Aorta (tissue), 5 donors: ENCODE measurements at places on chromosomes 13 and 19. TPM values are rescaled to one million over a fixed set of nuclear protein-coding genes. Genes with fewer than 3 reads are reported as not detected.
A peak's percentile ranks its signal among the peaks of the same experiment; 100 is the strongest.

The LIM2 gene
- not detected for total RNA-seq

The RASAL3 gene
- total RNA-seq = 6.3 TPM

The USHBP1 gene
- total RNA-seq = 4.6 TPM

The PINLYP gene
- 10.1 TPM for total RNA-seq

The YJEFN3 gene
- 3.8 TPM for total RNA-seq

The CPB2 gene
- not detected for total RNA-seq

The KLK2 gene
- total RNA-seq = not detected

The BEST2 gene
- total RNA-seq = not detected

GRCh38 chr13:76523740-76524340, 362.4 kb downstream of the KCTD12 start:
- H3K4me3 ChIP-seq = no peak overlapping the region
- H3K36me3 ChIP-seq = no peaks in the 10 kb centered on the region
- no peaks in the 10 kb centered on the region for H3K27me3 ChIP-seq
- no peak for DNase-seq
- no peak overlapping the region for H3K27ac ChIP-seq

- DNase-seq = no peak
- H3K4me1 ChIP-seq = no peaks in the 10 kb centered on the region
- no peaks in the 10 kb centered on the region for H3K36me3 ChIP-seq
- H3K27me3 ChIP-seq = peaks cover 3% of the 10 kb centered on the region
- H3K27ac ChIP-seq = no peak overlapping the region
Measured at GRCh38 chr19:47973529-47973928, 18.4 kb downstream of the BSPH1 start.

DNA sequence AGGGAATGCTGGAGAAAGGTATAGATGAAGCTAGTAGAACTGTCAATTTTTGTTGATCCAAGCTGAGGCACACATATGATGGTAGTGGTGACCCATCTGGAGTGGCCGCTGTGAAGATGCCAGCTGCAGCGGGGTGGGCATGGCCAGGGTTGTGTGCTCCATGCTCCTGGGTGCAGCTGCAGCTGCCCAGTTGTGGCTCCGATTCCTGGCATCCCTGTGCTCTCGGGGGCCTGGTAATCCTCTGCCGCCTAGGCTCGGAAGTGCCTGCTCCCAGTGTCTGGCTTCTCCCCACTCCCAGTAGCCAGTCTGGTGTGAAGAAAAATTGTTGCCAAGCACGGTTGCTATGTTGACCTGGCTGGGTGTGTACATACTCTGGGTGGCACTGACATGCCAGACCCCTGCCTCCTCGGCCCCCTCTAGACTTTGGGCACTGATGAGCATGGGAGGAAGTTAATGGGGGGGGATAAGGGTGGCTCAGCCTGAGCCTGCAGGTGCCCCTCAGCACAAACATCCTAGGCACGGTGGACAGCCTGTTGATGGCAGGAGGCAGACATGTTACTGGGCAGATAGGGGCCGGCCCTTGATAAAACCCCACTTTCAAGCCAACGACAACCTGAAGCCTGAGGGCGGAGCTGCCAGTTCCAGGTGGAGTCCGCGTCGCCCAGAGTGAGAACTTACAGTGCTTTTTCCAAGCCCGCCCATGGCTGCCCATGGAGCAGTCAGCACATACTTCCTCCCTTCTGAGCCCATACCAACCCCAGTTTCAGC, 1400.7 kb downstream of the PCDH9 start:
- H3K27me3 ChIP-seq = no peaks in the 10 kb centered on the region
- no peaks in the 10 kb centered on the region for H3K4me1 ChIP-seq
- DNase-seq = peak; percentile 61
- H3K27ac ChIP-seq = no peak overlapping the region
- no peak overlapping the region for H3K4me3 ChIP-seq
- H3K36me3 ChIP-seq = no peaks in the 10 kb centered on the region

DNA sequence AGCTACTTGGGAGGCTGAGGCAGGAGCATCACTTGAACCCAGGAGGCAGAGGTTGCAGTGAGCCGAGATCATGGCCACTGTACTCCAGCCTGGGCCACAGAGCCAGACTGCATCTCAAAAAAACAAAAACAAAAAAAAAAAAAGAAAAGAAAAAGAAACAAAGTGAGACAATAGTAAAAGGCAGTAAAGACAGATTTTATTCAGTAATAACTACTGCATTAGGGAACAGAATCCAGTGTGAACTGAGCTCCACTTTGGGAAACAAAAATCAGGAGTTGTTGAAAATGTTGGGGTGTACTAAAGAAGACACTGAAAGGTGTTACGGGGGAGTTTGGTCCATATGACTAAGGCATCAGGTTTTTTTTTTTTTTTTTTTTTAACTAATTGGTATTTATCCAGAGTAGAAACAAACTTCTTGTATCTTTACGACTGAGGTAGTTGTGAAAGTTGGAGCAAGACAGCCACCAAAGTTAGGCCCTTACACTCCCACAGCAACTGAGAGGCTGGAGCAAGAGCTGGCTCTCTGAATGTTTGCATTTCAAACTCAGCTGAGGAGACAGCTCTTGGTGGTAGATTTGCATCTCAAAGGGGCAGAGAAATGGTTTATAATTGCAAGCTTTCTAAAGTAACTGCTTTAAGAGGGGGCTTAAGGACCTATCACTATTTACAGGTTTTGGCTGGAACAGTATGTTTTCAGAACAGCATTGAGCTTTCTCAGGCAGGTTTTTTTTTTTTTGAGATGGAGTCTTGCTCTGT, 24.2 kb downstream of the ZNF607 start:
- no peaks in the 10 kb centered on the region for H3K27me3 ChIP-seq
- H3K36me3 ChIP-seq = peaks cover 4% of the 10 kb centered on the region
- DNase-seq = no peak
- no peaks in the 10 kb centered on the region for H3K4me1 ChIP-seq

DNA sequence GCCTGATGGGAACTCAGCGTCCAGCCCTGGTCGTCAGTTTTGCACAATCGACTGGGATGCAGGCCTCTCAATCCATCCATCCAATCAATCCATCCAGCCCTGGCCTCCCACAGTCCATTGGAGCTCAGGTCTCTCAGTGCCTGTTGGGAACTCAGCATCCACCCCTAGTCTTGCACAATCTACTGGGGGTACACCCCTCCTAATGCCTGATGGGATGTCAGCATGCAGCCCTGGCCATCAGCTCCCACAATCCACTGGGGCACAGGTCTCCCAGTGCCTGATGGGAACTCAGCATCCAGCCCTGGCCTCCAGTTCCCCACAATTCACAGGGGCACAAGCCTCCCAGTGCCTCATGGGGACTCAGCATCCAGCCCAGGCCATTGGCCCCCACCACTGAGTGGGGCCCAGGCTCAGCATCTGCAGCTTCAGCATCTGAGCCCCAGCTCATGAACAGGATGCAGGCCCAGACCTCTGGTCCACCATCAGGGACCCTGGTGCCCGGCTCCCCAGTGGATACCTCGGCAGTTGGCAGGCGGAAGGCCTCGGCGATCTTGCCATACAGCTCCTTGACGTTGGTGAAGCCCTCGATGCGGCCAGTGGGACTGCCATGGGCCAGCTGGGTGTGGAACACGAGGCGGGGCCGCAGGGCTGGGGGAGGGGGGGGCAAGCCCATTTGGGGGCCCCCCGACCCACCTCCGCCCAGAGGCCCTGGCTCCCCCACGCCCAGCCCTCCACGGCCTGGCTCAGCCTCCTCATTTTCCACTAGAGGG, 7.2 kb upstream of the PTGER1 start:
- H3K4me3 ChIP-seq = no peak overlapping the region
- H3K36me3 ChIP-seq = no peaks in the 10 kb centered on the region
- DNase-seq = no peak
- H3K4me1 ChIP-seq = no peaks in the 10 kb centered on the region
- no peaks in the 10 kb centered on the region for H3K27me3 ChIP-seq
- no peak overlapping the region for H3K27ac ChIP-seq

DNA sequence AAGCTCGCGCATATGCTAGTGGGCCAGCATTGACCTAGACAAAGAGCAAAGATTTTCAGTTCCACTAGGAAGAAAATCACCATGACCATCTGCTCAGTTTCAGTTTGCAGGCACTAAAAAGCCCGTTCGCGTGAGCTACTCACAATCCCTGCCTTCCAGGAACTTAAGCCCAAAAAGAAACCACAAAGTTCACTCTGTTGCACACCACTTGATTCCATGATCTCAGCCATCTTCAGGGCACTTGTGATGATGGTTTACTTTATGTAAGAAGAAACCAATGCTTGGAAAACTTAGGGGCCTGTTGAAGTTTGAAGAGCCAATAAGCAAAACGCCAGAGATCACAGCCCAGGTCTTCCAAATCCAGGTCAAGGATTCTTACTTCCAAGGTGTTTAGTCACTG, 45.0 kb upstream of the SLC15A1 start:
- H3K36me3 ChIP-seq = peaks cover 2% of the 10 kb centered on the region
- no peaks in the 10 kb centered on the region for H3K27me3 ChIP-seq
- no peak overlapping the region for H3K27ac ChIP-seq
- no peak for DNase-seq
- no peak overlapping the region for H3K4me3 ChIP-seq
- H3K4me1 ChIP-seq = no peaks in the 10 kb centered on the region

DNA sequence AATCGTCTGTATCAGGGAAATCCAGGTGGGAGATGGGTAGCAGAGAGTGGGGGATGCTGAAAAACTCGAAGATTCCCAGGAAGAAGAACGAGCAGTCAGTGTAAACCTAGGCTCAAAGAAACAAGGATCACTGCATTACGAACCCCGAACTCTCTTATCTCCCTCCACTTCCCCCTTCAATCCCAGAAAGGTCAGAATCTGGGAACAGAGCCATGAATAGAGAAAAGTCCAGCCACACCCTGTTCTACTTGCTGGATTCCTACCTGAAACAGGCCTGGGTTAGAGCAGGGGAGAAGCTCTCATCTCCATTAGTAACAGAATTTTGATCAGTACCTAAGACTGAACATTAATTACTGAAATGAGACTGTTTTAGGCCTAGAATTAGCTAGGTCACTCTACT, 24.4 kb downstream of the EPSTI1 start:
- no peaks in the 10 kb centered on the region for H3K27me3 ChIP-seq
- H3K4me3 ChIP-seq = no peak overlapping the region
- no peak overlapping the region for H3K27ac ChIP-seq
- no peaks in the 10 kb centered on the region for H3K36me3 ChIP-seq

DNA sequence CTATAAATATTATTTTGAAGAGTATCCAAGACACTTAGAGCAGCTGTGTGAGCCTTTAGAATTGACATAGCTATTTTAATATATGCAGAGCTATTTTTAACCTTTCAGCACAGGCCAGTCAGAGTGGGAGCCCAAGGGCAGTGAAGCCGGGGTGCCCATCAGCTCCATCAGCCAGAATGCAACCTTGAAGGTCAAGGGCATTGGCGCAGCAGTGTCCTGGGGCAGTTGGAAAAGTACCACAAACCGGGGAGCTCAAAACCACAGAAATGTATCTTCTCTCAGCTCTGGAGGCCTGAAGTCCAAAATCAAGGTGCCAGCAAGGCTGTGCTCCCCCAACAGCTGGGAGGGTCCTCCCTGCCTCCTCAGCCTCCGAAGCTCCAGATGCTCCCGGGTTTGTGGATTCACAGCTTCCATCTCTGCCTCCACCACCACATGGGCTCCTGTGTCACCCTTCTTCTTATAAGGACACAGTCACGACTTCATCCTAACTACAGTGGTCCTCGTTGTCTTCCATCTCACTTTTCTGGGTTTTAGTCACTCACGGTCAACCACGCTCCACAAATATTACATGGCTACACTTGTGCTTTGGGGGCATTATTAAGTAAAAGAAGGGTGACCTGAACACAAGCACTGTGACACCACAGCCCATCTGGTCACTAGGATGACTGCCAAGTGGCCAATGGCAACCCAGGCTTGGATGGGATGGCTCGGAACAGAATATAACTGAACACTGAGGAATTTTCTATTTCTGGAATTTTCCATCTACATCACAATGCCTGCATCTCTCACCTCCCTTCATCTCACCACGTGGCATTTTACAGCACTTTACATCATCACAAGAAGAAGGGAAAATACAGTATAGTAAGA, 15.9 kb upstream of the GAS6 start:
- H3K4me1 ChIP-seq = no peaks in the 10 kb centered on the region
- H3K36me3 ChIP-seq = no peaks in the 10 kb centered on the region
- DNase-seq = no peak
- no peak overlapping the region for H3K4me3 ChIP-seq

DNA sequence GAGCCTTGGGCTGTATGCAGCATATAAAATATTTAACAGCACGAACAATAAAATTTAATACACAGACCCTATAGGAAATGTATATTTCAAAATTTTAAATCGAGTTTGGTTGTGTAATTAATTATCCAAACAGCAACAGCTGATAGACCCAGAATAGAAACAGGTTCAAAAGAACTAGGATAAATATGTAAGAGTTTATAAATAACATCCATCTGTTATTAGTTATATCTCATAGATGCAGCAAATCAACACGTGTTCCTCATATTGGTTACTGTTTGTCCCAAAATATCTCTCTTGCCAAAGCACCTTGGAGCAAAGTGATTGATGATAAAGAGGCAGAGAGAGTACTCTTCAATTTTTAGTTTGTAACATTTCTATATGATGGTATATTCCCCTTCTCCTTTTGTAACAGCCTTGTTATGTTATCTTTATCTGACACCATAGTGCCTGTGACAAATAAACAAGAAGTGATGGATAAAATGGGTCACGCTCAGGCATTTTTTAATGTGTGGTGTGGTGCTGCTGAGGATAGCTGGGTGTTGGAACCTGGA, 260.6 kb upstream of the NBEA start:
- no peak for DNase-seq
- H3K36me3 ChIP-seq = no peaks in the 10 kb centered on the region
- no peaks in the 10 kb centered on the region for H3K4me1 ChIP-seq
- H3K27ac ChIP-seq = no peak overlapping the region

DNA sequence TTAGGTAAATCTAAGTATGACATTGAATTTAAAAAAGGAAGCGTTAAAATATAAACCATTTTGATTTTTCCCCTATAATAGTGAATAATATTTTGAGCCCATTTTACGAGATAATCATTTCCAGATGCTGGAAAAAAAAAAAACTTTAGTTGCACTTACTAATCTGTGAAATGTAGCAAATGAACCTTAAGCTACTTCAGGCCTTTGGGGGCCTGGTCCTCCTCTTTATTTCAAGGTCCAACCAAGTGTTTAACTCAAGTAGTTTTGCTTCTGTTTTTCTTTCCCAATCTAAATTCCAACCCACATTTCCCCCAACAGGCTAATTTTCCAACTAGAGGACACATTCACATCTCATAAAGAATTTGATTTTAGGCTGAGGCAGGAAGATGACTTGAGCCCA, 101.2 kb downstream of the TNFRSF19 start:
- no peaks in the 10 kb centered on the region for H3K4me1 ChIP-seq
- no peaks in the 10 kb centered on the region for H3K27me3 ChIP-seq
- H3K4me3 ChIP-seq = no peak overlapping the region
- no peak overlapping the region for H3K27ac ChIP-seq
- DNase-seq = no peak

GRCh38 chr13:110890279-110891165, 24.3 kb downstream of the ANKRD10 start:
- H3K27me3 ChIP-seq = no peaks in the 10 kb centered on the region
- no peak overlapping the region for H3K27ac ChIP-seq
- H3K4me3 ChIP-seq = no peak overlapping the region
- no peak for DNase-seq
- H3K36me3 ChIP-seq = no peaks in the 10 kb centered on the region

DNA sequence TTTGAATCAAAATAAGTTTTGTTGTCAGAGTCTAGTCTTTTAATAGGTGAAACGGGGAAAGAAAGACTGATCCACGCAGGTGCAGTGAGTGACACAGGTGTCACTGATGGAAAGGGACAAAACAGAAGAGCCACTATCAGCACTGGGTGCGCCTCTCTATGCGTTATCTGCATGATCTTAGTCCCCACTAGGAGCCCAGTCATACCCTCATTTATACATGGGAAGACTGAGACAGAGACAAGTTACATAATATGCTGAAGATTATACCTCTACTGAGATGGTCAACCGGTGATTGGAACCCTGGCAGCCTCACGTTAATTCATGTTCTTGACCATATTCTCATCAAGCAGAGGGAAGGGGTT, 3.4 kb downstream of the LRCH1 start:
- H3K4me1 ChIP-seq = peaks cover 1% of the 10 kb centered on the region
- H3K36me3 ChIP-seq = no peaks in the 10 kb centered on the region
- DNase-seq = no peak
- H3K27ac ChIP-seq = no peak overlapping the region
- no peak overlapping the region for H3K4me3 ChIP-seq
